HS-5 (cell line): ENCODE measurements at places on chromosomes 12 and 14.

DNA sequence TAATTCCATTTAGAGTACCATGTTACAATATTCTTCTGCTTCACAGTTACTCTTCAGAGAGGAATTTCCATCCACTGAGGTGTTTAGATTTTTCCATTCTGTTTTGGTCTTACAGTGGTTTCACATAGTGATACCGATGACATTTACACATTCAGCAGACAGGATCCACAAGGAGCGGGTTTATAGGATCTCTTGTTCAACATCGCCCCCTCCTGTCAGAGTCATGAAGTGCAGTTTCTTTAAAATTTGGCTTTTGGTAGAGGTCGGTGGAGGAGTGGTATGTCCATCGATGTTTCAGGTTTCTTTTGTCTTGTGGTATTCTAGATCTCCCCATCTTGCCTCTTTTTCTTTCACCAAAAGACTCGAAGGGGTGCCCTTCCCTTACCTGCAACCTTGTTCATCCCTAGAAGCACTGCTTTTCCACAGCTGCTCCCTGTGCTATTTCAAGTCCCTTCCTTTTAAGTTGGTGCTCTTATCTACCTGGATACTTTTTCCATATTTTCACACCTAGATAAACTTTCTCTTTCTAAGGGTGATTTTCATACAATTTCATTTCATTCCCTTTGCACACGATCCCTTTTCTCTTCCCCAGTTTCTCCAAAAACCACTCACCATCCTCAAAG, 181.3 kb downstream of the ITPR2 start:
- DNase-seq, result peak; percentile 53

GRCh38 chr12:120125792-120126634, 9.5 kb upstream of the RAB35 start:
- no peak for DNase-seq

- DNase-seq, result no peak
Measured at GRCh38 chr12:43120150-43120549, 431.9 kb downstream of the ADAMTS20 start.

- no peak for DNase-seq
Measured at GRCh38 chr12:14601692-14602478, 34.2 kb upstream of the PLBD1 start.

DNA sequence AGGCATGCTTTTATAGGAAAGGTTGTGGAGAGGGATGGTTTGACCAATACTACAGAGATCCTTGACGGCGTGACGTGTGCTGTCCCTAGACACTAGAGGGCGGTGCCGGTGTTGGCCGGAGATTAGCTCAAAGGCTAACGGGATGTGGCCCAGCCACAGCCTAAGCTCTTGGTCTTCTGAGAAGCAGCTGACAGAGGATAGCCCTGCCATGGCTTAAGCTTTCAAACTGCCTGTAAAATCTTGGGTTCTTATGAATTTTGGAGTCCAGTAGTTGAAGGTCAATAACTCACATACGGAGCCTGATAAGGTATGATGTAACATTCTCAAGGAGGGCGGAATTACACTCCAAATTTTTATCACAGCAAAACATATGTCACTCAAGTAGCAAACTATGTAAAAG, 515.7 kb upstream of the ATXN7L3B start:
- peak; percentile 31 for DNase-seq

- DNase-seq, result no peak
Measured at GRCh38 chr14:24430143-24430681, 458 bp downstream of the KHNYN start.

DNA sequence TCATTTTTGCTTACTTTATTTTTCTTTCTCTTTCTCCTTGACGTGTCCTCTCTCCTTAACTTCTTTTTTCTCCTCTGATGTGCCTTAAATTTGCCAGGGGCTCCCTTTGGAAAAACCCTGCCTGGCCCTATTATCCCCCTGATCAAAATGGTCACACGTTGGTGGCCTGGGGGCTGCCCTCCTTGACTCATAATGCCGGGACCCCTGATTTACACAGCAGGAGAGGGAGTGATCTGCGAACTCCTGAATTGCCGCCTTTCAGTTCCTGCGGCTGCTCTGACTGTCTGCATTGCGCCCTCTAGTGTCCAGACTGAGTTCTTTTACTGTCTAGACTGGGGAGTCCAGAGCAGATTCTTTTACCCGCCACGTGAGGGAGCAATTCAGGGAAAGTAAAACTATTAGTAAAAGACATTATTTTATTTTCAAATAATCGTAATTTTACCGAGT, 44.8 kb upstream of the GZMB start:
- DNase-seq, result peak; percentile 62

DNA sequence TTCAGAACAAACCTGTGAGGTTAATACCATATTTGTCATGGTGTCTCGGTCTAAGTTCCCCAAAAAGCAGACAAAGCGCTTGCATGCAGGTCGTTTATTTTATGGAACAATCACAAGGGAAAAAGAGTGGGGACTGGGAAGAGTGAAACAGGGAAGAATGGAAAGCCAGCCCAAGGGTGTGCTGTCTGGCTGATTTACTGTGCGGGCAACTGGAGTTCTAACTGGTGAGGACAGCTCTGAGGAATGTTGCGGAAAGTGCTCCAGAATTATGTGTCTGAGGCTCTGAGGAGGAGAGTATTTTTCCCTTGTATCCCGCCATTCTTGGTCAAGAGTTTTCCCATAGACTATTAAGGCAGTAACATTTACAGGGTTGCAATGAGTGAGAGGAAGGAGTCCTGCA, 465.4 kb downstream of the RMST start:
- no peak for DNase-seq

GRCh38 chr12:22477166-22477893, 67.0 kb downstream of the C2CD5 start:
- DNase-seq, result peak; percentile 85

GRCh38 chr12:120818416-120818815, 85.7 kb downstream of the SPPL3 start:
- DNase-seq, result no peak

- no peak for DNase-seq
Measured at GRCh38 chr14:24119691-24120090, 4.9 kb upstream of the NRL start.

DNA sequence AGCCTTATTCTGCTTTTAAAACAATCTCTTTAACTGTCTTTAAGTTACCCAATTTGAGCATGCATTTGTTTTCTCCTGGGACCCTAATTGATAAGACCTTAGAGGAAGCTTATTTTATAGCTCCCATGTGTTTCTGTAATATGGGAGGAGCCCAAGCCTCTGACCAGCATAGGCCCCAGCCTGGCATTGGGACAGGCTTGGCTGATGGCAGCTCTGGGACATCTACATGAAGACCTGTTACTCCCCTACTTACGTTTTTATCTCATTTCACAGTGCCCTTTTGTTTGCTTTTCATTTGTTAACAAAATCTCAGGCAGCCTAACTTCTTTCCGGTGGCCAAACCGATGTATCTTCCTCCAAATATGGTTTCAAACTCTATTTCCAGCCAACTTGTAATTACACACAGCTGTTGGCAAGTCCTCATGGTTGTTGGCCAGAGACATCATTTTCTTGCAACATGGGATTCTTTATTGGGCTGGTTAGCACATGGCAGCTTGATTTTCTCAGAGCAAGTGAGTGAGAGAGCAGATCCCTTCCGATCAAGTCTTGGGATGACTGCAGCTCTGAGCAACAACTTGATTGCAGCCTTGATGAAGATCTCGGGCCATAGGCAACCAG, 1117.5 kb downstream of the AACS start:
- DNase-seq, result peak; percentile 41

DNA sequence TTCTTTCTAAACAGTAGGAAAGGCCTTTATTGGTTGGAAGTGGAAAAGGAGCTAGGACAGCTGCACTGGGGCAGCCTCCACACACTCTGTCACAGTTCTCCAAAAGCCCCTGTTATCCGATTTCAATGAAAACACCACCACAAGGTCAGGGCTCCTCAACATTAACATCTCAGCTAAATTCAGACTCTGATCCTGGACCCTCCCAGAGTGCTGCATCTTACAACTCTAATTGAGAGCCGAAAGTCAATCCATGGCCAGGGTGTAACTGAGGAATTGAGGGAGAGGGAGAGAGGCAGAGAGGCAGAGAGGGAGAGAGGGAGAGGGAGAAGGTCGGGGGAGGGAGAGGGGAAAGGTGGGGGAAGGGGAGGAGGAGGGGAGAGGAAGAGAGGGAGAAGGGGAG, 32.1 kb downstream of the DICER1 start:
- no peak for DNase-seq

DNA sequence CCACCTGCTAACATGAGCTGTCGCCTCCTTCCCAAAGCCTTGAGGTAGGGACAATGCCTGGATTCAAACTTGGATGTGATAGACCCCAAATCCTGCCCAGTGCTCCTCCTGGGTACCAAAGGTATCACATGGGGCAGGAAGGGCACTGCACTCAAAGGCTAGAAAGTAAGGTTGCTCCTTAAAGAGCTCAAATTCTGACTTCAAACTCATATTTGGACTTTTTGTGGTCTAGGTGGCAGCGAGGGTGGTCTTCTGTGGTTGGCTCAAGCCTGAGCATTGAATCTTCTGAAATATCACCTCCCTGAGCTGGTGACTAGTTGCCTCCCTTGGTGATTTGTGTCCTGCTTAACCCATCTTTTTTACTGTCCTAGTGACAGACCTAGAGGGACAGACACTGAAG, 8.3 kb upstream of the RNASE4 start:
- no peak for DNase-seq

- no peak for DNase-seq
Measured at GRCh38 chr12:51620448-51620847, 29.4 kb downstream of the SCN8A start.

GRCh38 chr12:26773313-26774104, 59.5 kb downstream of the ITPR2 start:
- no peak for DNase-seq

- no peak for DNase-seq
Measured at GRCh38 chr14:103103461-103104388, 9.2 kb downstream of the EXOC3L4 start.

DNA sequence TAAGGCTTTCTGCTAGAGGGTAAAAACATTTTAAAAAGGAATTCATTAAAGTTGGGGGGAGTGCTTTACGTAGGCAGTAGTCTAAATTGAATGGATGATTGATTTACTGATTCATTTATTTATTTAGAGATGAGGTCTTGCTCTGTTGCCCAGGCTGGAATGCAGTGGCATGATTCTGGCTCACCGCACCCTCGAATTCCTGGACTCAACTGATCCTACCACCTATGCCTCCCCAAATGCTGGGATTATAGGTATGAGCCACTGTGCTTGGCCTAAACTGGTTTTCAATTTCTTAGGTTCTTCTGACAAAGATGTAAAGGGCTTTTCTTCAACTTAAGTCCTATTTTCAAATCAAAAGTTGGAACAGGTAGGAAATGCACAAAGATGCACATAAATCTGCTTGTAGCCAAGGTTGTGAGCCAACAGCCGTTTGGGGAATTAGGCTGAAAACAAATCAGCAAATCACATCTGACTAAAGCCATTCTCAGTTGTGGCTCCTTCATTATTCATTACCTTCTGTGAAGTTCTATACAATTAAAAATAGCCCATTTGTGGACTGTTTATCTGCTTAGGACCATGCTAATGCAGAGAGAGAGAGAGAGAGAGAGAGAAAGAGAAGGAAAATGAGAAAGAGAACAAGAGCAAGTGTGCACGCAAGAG, 218.0 kb downstream of the PPM1H start:
- DNase-seq, result no peak

GRCh38 chr12:49451468-49452259, 84.4 kb downstream of the SPATS2 start:
- no peak for DNase-seq

DNA sequence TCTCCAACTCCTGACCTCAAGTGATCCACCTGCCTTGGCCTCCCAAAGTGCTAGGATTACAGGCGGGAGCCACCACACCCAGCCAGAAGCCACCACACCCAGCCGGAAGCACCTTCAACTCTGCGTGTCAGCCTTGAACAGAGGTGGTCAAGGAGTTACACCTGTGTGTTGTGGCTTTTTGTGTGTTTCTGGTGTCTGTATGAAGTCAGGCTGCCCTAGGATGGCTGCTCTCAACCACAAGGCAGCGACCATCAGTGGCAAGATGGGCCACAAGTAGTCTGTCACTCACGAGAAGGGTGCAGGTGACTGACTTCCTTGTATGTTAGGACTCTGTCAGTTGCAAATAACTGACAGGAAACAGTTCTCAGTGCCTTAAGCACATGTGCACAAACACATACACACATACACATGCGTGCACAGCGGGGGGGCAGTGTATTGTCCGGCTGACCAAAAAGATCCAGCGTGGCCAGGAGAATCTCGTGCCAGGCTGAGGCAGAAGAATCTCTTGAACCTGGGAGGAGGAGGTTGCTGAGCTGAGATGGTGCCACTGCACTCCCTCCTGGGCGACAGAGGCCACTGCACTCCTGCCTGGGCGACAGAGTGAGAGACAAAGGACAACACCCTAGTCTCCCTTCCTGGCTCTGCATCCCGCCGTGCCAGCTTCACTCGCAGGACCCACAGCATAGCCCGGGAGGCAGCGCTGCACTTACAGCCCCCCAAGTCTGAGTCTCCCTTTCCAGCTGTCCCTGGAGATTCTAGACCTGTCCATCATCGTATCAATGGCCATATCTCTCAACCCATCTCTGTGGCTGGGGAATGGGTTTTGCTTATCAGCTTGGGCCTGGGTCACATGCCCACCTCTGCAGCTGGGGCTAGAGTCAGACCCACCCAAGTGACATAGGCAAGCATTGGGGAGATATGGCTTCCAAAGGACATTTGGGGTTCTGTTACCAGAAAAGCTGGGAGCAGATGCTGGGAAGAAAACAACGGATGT, 13.7 kb downstream of the P2RX4 start:
- DNase-seq, result no peak

DNA sequence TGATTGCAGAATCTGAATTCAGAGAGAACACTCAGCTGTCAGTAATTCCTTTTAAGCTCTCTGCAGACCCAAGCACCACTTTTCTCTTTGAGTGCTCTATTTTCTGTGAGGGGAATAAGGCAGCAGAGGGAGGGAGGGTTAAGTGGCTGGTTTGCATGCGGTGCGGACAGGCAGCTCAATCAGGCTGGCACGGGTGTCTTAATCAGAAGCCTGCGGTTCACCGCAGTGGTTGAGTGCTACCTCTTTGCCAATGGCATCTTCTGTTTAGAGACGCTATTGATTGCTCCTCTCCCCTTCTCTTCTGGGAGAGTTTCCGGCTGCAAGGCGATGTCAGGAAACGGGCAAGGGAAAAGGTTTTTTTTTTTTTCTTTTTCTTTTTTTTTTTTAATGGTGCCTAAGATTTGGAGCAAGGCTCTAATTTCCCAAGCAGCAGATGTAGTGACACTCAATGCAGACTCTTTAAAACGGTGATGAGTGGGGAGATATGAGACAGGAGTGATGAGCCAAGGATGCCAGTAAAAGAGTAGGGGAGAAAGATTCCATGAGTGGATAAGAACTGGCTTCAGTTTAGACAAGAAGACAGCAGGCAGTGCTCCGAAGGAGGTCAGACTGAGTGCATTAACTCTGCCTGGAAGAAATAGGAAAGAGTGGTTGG, 533.7 kb upstream of the SEL1L start:
- no peak for DNase-seq

GRCh38 chr12:123233505-123234308, 471 bp downstream of the MTRFR start:
- DNase-seq, result no peak
